ENCODE measurements at places on chromosomes 1 and 21. TPM values are rescaled to one million over a fixed set of nuclear protein-coding genes. Genes with fewer than 3 reads are reported as not detected.

The MYOM3 gene
- polyA plus RNA-seq, result not detected

The FCAMR gene
- polyA plus RNA-seq, result not detected

The CBS gene
- polyA plus RNA-seq, result not detected

The GJA8 gene
- polyA plus RNA-seq, result not detected

The SIK1 gene
- 7.4 TPM for polyA plus RNA-seq

The FAM131C gene
- polyA plus RNA-seq, result not detected

The TMPRSS15 gene
- not detected for polyA plus RNA-seq

- H3K4me3 ChIP-seq, result no peak overlapping the region
- H3K36me3 ChIP-seq, result peaks cover 12% of the 10 kb centered on the region
- no peak for DNase-seq
- no peaks in the 10 kb centered on the region for H3K4me1 ChIP-seq
- H3K27ac ChIP-seq, result no peak overlapping the region
These were observed 22.4 kb upstream of the LRRC8C start for GRCh38 chr1:89610457-89611011.

DNA sequence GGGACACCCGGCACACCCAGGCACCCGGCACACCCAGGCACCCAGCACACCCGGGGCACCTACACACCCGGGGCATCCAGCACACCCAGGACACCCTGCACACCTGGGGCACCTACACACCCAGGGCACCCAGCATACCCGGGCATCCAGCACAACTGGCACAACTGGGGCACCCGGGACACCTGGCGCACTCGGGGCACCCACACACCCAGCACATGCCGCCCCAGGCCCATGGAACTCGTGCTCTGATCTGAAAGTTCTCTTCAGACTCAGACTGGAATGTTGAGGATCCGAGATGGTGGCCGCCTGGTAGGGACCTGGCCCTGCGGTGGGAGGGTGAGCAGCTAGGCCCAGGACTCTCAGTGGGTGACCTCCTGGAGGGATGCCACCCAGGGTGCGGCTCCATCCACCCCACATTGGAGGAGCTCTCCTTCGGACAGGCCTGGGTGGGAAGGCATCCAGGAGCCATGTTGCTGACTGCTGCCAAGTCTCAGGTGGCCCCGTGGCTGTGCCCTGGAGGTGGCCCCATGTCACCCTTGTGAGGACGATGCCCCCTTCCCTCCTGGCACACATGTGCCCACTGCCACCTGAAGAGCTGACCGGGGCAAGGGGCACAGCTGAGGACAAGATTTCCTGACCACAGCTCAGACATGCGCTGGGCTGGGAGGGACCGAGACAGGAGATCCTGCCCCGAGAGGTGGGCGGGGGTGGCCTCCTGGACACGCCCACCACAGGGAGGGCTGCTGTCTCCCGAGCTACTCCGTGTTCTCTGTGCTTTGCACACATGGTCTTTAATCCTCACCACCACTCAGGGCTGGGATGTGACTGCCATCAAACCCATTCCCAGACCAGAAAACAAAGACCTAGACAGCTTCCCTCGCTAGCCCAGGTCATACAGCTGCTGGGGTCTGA is 37.0 kb downstream of the UBE2G2 start:
- peaks cover 1% of the 10 kb centered on the region for H3K36me3 ChIP-seq
- no peak overlapping the region for H3K4me3 ChIP-seq
- H3K4me1 ChIP-seq, result no peaks in the 10 kb centered on the region
- no peaks in the 10 kb centered on the region for H3K27me3 ChIP-seq

GRCh38 chr21:44093761-44094160 is 13.4 kb upstream of the PWP2 start:
- no peak overlapping the region for H3K27ac ChIP-seq
- no peak overlapping the region for H3K4me3 ChIP-seq
- peaks cover 61% of the 10 kb centered on the region for H3K36me3 ChIP-seq

- no peak for DNase-seq
- H3K27me3 ChIP-seq, result no peaks in the 10 kb centered on the region
- H3K4me3 ChIP-seq, result no peak overlapping the region
- H3K36me3 ChIP-seq, result no peaks in the 10 kb centered on the region
- H3K27ac ChIP-seq, result no peak overlapping the region
- no peaks in the 10 kb centered on the region for H3K4me1 ChIP-seq
These were observed 55.9 kb downstream of the SIK1 start for GRCh38 chr21:43370888-43371570.

DNA sequence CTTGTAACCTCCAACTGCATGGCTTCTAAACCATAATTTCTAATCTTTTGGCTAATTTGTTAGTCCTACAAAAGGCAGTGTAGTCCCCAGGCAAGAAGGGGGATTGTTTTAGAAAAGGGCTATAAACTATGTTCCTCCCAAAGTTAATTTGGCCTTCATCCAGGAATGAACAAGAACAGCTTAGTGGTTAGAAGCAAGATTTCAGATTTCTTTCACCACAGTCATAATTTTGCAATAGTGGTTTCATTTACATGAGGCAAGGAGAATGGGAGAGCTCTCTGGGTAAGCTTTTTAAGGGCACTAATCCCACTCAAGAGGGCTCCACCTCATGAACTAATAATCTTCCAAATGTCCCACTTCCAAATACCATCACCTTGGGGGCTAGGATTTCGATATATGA is 1353.9 kb downstream of the NCAM2 start:
- H3K4me3 ChIP-seq, result no peak overlapping the region
- no peaks in the 10 kb centered on the region for H3K4me1 ChIP-seq

GRCh38 chr1:42753070-42753469 is 13.0 kb upstream of the CLDN19 start:
- no peaks in the 10 kb centered on the region for H3K27me3 ChIP-seq
- H3K4me1 ChIP-seq, result peaks cover 16% of the 10 kb centered on the region
- H3K4me3 ChIP-seq, result no peak overlapping the region
- no peak overlapping the region for H3K27ac ChIP-seq
- no peak for DNase-seq

GRCh38 chr21:41895643-41896493 is 16.7 kb upstream of the PRDM15 start:
- no peaks in the 10 kb centered on the region for H3K4me1 ChIP-seq
- H3K36me3 ChIP-seq, result no peaks in the 10 kb centered on the region
- H3K27ac ChIP-seq, result no peak overlapping the region

GRCh38 chr1:231836227-231836893 is 209.8 kb downstream of the DISC1 start:
- H3K27me3 ChIP-seq, result no peaks in the 10 kb centered on the region
- peaks cover 11% of the 10 kb centered on the region for H3K4me1 ChIP-seq
- peaks cover 2% of the 10 kb centered on the region for H3K36me3 ChIP-seq
- no peak overlapping the region for H3K27ac ChIP-seq
- no peak for DNase-seq

GRCh38 chr1:11913291-11913690 is 12.9 kb downstream of the KIAA2013 start:
- no peak overlapping the region for H3K4me3 ChIP-seq
- peaks cover 8% of the 10 kb centered on the region for H3K4me1 ChIP-seq
- no peak for DNase-seq
- peaks cover 4% of the 10 kb centered on the region for H3K36me3 ChIP-seq
- no peaks in the 10 kb centered on the region for H3K27me3 ChIP-seq

DNA sequence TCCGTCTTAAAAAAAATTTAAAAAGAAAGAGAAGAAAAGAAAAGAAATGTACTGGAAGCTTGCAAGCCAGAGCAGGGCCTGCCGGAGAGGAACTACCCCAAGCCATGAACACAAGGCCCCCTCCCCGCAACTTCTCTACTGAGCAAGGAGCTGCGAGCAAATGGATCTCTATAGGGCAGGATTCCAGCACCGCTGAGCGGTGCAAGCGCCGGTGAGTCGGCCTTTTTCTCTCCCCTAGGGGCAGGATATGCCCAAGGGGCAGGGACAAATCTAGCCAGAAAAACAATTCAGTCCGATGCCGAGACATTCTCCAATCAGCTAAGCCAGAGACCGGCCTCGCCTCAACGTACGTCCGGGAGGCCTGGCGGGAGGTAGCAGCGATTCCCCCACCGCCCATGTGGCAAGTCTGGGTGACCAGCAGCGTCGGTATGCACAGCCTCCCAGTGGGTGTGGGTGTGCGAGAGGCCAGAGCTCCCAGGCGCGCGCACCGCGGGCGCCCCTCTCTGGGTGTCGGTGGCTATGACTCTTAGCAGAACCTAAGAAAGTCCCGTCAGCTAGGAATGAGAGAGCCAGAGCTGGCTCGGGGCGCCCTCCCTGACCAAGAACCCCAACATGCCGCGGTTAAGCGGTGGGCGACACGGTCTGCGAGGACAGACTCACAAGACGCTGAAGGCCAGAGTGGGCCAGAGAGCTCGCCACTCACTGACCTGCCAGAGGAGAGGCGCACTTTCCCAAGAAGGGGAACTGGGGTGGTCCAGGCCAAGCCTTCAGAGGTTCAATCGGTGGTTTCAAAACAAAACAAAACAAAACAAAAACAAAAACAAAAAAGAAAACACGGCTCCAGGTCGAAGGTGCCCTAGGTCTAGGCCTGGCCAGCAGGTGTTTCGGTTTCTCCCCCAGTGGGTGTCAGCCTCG is 1.9 kb downstream of the CSMD2 start:
- peaks cover 36% of the 10 kb centered on the region for H3K27me3 ChIP-seq
- H3K4me1 ChIP-seq, result no peaks in the 10 kb centered on the region
- H3K36me3 ChIP-seq, result no peaks in the 10 kb centered on the region
- H3K4me3 ChIP-seq, result no peak overlapping the region
- DNase-seq, result no peak

- no peaks in the 10 kb centered on the region for H3K27me3 ChIP-seq
- DNase-seq, result no peak
- H3K4me3 ChIP-seq, result no peak overlapping the region
These were observed 287.7 kb downstream of the HHAT start for GRCh38 chr1:210616356-210616755.

DNA sequence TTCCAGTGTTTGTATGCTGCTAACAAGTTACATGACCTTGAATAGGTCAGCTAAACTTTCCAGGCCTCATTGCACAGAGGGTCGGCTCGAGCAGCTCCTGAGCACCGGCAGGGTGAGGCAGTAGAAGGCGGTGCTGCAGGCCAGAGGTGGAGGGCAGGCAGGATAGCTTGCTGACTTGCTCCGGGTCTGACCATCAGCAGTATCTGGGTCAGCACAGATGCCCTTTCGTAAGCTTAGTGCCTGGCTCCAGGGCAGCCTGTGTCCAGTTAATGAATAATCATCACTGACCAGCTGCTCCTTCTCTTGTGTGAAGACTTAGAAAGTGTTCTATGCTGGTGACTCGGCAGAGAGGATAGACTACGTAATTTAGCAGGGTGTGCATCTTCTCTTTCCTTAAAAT is 6.9 kb downstream of the MAPKAPK2 start:
- peaks cover 6% of the 10 kb centered on the region for H3K36me3 ChIP-seq
- no peak for DNase-seq
- H3K4me3 ChIP-seq, result no peak overlapping the region
- H3K27ac ChIP-seq, result no peak overlapping the region

DNA sequence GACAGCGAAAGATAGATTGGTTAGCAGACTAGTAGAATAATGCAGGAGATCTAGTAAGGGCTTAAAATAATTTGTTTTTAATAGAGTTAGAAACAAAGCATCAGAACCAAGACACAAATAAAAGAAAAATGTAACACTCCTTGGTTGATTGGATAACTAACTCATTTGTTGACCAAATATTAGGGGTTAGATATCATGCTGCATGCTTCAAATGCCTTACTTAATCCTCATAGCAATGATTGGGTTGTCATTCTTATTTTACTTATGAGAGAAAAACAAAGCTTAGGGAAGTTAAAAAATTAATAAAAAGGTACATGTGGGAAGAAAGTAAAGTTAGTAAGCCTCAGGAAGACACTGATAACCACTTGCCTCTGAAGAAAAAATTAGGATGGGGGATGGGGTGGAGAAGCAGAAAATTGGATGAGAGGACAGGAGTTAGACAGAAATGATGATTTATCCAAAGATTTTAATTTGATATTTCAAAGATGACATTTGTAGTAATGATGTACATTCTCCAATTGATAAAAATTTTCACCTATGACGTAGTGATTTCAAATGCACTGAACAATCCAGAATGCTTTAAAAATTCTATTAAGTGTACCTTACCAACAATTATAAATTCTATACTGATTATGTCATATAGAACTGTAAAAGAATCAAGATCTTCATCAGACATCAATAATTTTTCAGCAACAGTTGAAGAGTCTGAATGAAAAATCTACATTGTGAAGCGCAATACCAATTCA is 374.7 kb downstream of the COL11A1 start:
- H3K4me1 ChIP-seq, result no peaks in the 10 kb centered on the region
- no peaks in the 10 kb centered on the region for H3K27me3 ChIP-seq

DNA sequence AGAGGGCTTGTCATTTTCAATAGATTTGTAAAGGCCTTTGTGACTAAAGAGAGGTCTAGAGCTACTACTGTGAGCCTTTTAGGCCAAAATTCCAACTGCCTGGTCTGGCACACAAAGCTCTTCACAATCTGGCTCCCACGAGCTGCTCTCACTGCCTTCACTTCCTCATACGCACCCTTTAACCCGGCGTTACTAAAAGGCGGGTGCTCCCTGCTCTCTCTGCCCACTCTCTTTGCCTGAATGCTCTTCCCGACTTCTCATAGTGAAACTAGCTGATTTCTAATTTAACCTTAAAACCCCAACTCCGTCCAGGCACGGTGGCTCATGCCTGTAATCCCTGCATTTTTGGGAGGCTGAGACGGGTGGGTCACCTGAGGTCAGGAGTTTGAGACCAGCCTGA is 14.2 kb downstream of the BSDC1 start:
- H3K36me3 ChIP-seq, result peaks cover 100% of the 10 kb centered on the region
- no peak overlapping the region for H3K27ac ChIP-seq
- no peak overlapping the region for H3K4me3 ChIP-seq
- no peaks in the 10 kb centered on the region for H3K27me3 ChIP-seq

- H3K27me3 ChIP-seq, result no peaks in the 10 kb centered on the region
- H3K36me3 ChIP-seq, result no peaks in the 10 kb centered on the region
- no peak overlapping the region for H3K4me3 ChIP-seq
- peaks cover 5% of the 10 kb centered on the region for H3K4me1 ChIP-seq
- no peak for DNase-seq
These were observed 28.3 kb downstream of the CDCP2 start for GRCh38 chr1:54124472-54124871.
